Stimulated activated CD4-positive, alpha-beta T cell treated with anti-CD3 and anti-CD28 coated beads, Interleukin-2, amount 100 ng/mL, for 24 hours (primary cell): ENCODE measurements at places on chromosomes 3 and 15.

GRCh38 chr3:43223670-43224364 lies 62.5 kb upstream of the SNRK start:
- DNase-seq = no peak

DNA sequence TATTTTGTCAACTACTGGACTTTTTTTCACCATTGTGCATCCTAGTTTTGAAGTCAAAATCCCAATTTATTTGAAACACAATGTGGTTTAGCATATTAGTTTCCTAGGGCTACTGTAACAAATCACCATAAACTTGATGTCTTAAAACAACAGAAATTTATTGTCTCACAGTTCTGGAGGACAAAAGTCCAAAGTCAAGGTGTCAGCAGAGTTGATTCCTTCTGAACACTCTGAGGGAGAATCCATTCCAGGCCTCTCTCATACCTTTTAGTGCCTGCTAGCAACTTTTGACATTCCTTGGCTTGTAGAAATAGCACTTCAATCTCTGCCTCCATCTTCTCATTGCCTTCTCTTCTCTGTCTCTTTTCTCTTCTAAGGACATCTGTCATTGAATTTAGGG lies 14.9 kb upstream of the SLC27A2 start:
- DNase-seq = no peak

GRCh38 chr3:183745300-183746098 lies 47.9 kb downstream of the YEATS2 start:
- no peak for DNase-seq

DNA sequence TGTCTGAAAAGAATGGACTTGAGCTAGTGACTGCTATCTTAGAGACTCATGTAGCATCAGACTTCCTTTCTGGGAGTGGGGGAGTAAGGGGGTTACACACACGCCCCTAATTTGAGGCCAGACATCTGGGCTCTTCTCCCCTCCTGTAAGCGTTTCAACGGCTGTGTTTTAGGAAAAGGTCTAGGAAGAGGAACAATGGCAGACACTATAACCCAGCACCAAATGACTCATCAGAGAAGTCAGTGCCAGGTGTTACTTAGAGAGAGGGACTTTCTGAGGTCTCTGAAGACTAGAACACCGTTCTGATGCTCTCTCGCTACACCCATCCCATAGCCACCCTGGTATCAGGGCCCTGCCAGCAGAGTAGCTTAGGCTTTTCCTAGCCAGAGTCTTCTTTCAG lies 65.5 kb downstream of the SSUH2 start:
- no peak for DNase-seq

DNA sequence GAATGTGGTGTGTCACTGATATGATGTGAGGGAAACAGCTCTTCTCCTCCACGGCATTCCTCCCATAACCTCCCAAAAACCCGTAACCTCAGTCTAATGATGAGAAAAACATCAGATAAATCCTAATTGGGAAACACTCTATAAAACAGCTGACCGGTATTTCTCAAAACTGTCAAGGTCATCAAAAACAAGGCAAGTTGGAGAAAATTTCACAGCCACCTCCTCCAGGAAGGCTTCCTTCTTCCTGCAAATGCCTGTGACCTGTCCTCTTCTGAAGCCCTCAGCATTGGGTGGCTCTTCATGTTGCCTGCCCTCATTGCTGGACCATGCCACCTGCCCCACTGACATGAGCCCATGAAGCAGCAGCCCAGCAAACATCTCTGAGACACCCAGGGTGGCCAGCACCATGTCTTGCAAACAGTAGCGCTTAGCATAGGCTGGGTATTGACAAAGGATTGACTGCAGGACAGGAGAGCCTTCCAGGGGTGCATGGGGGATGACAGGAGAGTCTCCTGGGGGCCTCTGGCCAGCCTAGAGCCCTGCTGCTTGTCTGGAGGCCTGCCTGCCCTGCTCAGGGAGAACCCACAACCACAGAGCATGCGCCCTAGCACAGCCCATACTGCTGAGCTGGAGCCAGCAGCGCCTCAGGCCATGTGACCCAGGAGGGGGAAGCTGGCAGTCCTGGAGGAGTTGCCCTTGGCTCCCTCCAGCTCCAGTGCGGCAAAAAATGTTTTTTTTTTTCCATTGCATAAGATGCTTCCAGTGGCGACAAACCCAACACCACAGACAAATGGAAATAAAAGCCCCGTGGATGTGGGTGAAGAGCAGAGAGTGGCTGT lies 49.7 kb downstream of the XXYLT1 start:
- no peak for DNase-seq

- no peak for DNase-seq
These were observed 19.2 kb upstream of the TFDP2 start for GRCh38 chr3:142168514-142168913.
